ENCODE measurements at places on chromosomes 12 and 14.

DNA sequence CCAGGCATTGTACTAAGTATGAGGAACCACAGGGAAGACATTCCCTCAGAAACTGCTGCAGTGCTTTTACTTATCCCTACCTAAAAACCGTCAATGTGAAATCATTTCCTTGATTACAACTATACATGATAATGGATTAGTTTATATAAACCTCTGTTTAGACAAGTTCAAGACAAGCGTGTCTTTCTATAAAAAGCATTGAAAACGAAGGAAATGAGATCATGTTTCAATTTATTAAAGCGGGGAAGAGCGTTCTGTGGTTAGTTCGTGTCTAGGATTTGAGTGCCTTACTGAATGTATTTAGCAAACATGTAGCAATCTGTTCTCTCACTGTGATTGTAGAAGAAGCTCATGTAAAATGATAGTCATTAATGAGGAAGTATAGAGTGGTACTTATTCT lies 37.5 kb downstream of the GALC start:
- no peak for DNase-seq

- DNase-seq = no peak
Measured at GRCh38 chr14:81449576-81449975, 49.5 kb upstream of the STON2 start.

DNA sequence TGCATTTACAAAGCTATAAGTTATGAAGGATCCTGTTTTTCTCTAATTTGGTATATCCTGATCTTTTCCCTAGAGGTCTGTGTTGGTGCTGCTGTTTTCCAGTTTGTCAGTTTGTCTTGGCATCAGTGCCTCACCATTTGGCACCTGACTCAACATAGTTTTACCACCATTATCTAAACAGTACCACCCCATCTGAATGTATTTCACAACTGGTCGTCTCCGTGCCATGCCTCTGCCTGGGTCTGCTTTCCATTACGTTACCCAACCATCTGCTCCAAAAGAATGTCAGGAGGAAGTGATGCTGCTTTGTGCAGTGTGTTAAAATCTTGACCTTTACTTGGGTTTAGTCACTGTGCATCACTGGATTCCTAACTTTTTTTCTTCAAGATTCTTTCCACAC lies 129.3 kb upstream of the RASSF8 start:
- peak; percentile 87 for DNase-seq

GRCh38 chr12:18068355-18068754 lies 21.6 kb downstream of the RERGL start:
- no peak for DNase-seq

GRCh38 chr14:84929086-84929485 lies 600.9 kb upstream of the FLRT2 start:
- DNase-seq = no peak

DNA sequence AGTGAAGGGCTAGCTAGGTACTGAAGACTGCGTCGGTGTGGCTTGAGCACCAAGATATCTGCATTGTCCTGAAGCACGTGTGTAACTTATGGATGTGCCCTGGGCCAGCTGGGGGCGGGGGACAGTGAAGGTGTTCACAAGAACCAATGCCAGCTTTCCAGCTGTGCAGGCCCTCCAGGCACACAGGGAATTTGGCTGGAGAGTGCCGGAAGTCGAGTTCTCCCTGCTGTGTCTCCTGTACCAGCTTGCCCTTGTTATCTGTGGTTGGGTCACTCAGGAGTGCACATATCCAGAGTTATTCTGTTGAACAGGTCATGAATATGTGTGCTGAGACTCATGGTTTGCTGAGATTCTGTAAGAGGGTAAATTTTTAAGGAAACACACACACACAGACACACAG lies 75.9 kb upstream of the CRY1 start:
- DNase-seq = no peak

DNA sequence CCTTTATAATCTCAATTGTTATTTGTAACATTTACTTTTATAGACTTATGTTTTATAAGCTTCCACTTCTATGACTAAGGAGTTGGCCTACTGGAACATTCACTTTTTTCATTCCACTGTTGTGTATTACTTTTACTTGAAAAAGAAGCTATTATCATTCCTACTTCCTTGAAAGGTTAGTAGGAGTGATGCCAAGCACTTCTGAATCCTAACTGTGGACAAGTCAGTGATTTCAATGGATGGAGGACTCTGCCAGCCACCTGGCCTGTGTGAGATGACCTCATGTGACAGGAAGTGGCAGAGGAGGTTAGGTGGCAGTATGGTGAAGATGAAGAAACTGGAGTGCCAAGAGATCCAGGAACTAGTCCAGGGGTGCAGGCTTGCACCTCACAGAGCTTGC lies 46.0 kb downstream of the TECPR2 start:
- no peak for DNase-seq

GRCh38 chr12:114752217-114752616 lies 68.2 kb upstream of the TBX3 start:
- DNase-seq = no peak

GRCh38 chr12:127558361-127558760 lies 708.6 kb upstream of the TMEM132C start:
- no peak for DNase-seq

GRCh38 chr14:24839617-24840203 lies 205.7 kb upstream of the GZMB start:
- DNase-seq = no peak

DNA sequence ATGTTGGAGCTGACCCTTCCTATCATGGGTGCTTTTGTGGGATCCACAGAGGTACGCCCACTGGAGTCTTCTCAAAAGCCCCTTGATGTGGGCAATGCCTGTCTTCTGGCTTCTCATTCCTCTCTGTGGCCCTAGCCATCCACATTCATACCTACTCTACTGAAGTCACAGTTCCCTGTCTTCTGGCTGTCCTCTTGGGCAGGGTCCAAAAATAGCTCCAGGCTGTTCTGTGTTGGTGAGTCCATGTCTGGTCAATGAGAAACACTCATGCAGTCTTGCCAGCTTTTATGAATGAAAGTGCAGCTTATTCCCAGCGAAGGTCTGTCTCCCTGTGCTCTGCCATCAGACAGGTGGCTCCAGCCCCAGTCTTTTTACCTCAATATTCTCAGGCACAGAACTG lies 135.9 kb upstream of the MDM1 start:
- DNase-seq = no peak

- DNase-seq = no peak
Measured at GRCh38 chr12:41162461-41162860, 25.7 kb upstream of the PDZRN4 start.

DNA sequence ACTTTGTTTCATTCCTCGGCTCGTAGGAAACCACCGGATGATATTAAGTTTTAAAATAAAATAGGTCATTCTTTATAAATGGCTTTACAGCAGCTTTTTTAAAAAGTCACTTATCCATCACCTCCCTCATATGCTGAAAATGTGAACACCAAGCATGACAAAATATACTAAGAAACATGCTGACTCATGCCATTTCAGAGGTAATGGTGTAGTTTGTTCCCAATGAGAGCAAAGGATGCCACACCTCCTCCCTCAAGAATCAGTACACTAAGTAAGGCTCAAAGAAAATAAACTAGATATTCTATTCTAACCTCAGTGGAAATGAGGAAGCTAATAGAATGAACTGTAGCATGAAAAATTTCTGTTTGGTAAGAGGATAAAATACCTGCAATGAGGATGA lies 5.5 kb upstream of the DIO2 start:
- DNase-seq = no peak

- DNase-seq = no peak
Measured at GRCh38 chr14:84250893-84251292, 1279.1 kb upstream of the FLRT2 start.

All from coronary artery (tissue), 2 donors.